ENCODE measurements at places on chromosomes 1 and 21. TPM values are rescaled to one million over a fixed set of nuclear protein-coding genes. Genes with fewer than 3 reads are reported as not detected.

RGS21 gene
- not detected for total RNA-seq

ERG gene
- total RNA-seq: not detected

DNA sequence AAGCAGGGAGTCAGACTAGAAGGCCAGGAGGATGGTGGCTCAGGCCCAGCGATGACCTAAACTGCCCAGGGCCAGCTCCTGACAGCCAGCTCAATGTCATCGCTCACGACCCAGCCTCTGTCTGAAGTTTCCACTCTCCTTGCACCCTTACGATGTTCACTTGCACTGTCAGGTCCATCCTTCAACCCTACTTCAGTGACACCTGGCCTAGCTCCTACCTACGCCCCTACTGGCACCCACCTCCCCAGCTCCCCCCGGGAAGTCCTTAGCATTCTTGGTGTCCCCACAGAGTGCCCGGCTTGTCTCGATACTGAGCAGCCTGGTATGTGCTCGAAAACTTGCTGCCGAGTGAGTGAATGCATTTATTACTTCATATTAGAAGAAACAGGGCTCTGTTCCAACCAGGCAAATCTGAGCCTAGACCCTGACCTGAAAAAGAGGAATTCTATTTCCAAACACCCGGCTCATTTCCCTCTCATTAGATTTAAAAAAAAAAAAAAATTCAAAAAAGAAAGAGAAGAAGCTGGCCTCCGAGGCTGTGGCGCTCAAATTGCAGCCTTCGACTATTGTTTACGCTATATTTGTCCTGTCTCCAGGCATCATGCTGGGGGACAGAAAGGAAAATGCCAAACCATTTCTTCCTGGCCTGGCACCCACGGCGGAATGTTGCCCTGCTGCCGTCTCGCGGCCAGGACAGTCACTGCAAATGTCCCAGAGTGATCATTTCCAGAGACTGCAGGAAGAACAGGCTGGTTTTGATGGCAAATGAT lies 29.8 kb upstream of the LRRC38 start:
- H3K36me3 ChIP-seq: no peaks in the 10 kb centered on the region
- no peaks in the 10 kb centered on the region for H3K4me1 ChIP-seq
- no peak for DNase-seq
- H3K27me3 ChIP-seq: peaks cover 23% of the 10 kb centered on the region

DNA sequence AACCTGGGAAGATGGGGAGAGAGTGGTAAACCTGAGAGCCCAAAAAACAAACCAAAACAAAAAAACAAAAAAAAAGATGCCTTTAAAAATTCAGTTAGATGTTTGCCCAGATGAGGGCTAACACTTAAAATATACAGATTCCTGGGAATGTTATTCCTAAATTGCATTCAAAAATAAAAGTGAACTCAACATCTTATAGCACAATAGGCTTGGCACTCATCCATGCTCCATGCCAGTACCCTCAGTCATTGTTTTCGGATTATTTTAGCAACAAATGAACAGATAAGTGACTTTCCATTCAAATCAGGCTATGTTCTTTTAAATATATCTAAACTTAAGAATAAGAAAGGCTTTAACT lies 3.7 kb downstream of the ATP1A1 start:
- no peak for DNase-seq
- H3K4me3 ChIP-seq: peak overlapping the region; percentile 75
- H3K27ac ChIP-seq: peak overlapping the region; percentile 83

GRCh38 chr1:213138892-213139291 lies 87.9 kb downstream of the RPS6KC1 start:
- no peak overlapping the region for H3K4me3 ChIP-seq
- no peaks in the 10 kb centered on the region for H3K36me3 ChIP-seq
- no peak overlapping the region for H3K27ac ChIP-seq
- no peak for DNase-seq
- no peaks in the 10 kb centered on the region for H3K4me1 ChIP-seq
- no peaks in the 10 kb centered on the region for H3K27me3 ChIP-seq

DNA sequence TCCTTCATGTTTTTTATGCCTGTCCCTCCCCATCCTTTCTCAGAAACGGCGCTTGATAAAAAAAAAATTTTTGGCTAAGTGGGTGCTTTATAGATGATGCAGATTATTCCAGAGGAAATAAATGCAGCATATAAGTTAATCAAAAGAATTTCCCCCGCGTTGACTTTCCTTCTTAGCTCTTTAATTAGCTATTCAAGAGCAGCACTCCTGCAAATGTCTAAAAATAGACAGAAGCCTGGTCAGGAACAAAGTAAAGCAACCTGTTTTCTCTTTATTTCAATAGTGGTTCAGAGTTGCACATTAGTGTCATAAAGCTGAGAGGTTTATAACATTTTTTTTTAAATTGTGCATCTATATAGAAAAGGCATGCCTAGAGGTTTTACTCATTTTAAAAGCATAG lies 439.5 kb upstream of the LRRC7 start:
- H3K4me1 ChIP-seq: no peaks in the 10 kb centered on the region
- H3K27me3 ChIP-seq: no peaks in the 10 kb centered on the region
- no peak overlapping the region for H3K4me3 ChIP-seq
- no peak overlapping the region for H3K27ac ChIP-seq

DNA sequence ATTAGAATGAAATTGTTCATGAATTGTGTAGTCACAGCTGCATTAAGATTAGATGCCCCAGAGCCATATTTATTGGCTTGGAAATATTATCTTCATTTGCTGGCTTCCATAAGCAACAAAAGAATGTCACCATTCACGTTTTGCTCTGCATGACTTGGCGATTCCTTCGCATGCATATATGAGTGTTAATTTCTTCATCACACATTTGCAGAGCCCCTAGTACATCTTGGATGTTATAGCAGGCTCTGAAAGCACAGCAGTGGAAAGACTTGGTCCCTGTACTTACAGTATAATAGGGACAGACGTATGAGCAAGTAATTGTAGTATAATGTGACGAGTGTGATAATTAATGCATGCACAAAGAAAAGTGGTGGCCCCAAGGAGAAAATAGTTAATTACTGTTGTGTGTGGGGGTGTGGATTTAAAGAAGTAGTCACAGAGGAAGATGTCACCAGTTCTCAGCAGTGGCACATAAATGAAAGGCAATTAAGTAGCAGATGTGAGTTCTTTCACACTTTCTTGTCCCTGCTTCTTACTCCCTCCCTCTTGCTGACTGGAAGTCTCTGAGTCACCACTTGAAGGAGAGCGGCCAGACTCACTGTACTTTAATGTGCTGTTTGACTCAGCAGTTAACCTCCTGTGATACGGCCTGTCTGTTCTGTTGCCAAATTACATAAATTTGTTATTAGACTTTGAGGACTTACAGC lies 21.0 kb downstream of the S100A10 start:
- H3K4me3 ChIP-seq: peak overlapping the region; percentile 53
- H3K27me3 ChIP-seq: no peaks in the 10 kb centered on the region
- H3K4me1 ChIP-seq: peaks cover 76% of the 10 kb centered on the region
- peak overlapping the region; percentile 98 for H3K27ac ChIP-seq
- no peaks in the 10 kb centered on the region for H3K36me3 ChIP-seq
- DNase-seq: peak; percentile 55

DNA sequence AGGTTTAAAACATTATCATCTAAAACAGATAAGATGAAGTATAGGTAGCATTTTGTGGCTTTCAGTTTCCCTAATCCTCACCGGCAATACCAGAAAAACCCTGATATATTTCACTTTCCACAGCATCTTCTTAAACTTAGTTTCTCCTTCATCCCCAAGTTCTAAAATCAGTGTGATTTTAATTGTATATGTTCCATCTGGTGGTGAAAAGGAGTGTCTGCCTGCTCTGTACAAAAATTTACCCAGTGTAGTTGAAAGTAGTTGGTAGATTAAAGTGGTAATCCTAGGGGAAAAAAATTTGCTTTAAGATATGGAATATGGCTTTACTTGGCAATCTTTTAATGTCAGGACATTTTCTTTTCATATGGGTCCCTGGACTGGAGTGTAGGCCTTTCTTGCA lies 74.3 kb downstream of the CEP350 start:
- H3K4me3 ChIP-seq: no peak overlapping the region
- H3K27me3 ChIP-seq: no peaks in the 10 kb centered on the region
- H3K4me1 ChIP-seq: no peaks in the 10 kb centered on the region
- no peak overlapping the region for H3K27ac ChIP-seq

DNA sequence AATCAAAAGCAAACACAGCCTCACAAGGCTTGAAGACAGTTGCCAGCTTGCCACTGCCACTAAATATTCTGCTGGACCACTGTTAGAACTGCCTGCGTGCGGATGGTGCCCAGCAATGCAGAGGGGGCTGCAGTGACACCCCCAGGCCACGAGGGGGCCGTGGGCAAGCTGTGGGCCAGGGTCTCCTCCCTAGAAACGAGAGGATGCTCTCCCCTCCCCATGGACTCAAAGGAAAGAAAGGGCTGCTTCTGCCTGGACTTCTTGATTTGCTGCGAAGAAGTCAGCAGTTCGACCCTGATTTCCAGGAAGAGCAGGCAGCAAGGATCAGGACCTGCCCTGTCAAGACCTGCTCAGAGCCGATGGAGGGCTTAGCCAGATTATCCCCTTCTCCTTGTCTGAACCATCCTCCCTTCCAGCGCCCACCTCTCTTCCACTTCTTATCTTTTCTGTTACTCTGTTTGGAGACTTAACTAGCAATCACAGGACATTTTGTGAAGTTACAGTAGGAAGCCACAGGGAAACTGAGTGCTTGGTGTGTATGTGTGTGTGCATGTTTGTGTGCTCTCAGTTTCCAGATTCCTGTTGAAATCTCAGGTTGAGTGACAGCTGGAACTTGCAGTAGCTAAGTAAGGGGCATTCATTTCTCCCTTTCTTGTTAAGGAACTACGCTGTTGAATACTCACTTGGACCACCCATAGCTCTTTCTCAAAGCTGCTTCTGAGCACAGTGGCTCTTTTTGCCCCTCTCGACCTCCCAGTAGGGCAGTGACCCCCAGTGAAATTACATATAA lies 2.7 kb downstream of the MAN1C1 start:
- no peaks in the 10 kb centered on the region for H3K36me3 ChIP-seq
- H3K4me1 ChIP-seq: peaks cover 11% of the 10 kb centered on the region
- no peaks in the 10 kb centered on the region for H3K27me3 ChIP-seq
- no peak overlapping the region for H3K4me3 ChIP-seq

- peaks cover 7% of the 10 kb centered on the region for H3K36me3 ChIP-seq
- no peak for DNase-seq
- peaks cover 44% of the 10 kb centered on the region for H3K4me1 ChIP-seq
- peak overlapping the region; percentile 96 for H3K27ac ChIP-seq
- H3K27me3 ChIP-seq: no peaks in the 10 kb centered on the region
These were observed 6.0 kb upstream of the ARHGEF2 start for GRCh38 chr1:155984341-155984740.

GRCh38 chr1:237799762-237800474 lies 90.8 kb downstream of the ZP4 start:
- H3K4me3 ChIP-seq: no peak overlapping the region
- H3K4me1 ChIP-seq: no peaks in the 10 kb centered on the region
- H3K27ac ChIP-seq: no peak overlapping the region
- H3K27me3 ChIP-seq: no peaks in the 10 kb centered on the region
- peak; percentile 42 for DNase-seq

GRCh38 chr1:101323535-101323934 lies 86.7 kb downstream of the S1PR1 start:
- DNase-seq: no peak
- H3K4me3 ChIP-seq: no peak overlapping the region
- H3K27ac ChIP-seq: no peak overlapping the region
- no peaks in the 10 kb centered on the region for H3K4me1 ChIP-seq
- peaks cover 33% of the 10 kb centered on the region for H3K27me3 ChIP-seq
- no peaks in the 10 kb centered on the region for H3K36me3 ChIP-seq

DNA sequence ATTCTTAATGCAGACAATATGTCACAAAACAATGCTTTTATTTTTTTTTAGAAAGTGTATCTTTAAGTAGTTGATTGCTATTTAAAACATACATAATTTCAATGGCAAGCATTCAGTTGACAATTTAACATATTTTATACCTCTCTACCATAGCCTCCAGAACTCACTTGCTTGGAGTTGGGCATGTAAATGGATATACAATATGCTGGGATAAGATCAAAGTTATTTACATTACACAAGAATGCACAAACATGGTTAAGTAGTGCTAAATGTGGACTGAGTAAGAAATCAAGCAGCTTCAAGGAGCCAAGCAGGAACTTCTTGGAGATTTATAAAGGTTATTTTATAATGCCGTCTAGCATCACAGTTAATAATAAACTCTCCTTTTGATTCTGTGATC lies 17.0 kb downstream of the CLCA4 start:
- DNase-seq: no peak
- H3K4me1 ChIP-seq: no peaks in the 10 kb centered on the region
- H3K36me3 ChIP-seq: no peaks in the 10 kb centered on the region
- no peak overlapping the region for H3K4me3 ChIP-seq
- no peaks in the 10 kb centered on the region for H3K27me3 ChIP-seq

- no peaks in the 10 kb centered on the region for H3K36me3 ChIP-seq
- H3K27me3 ChIP-seq: no peaks in the 10 kb centered on the region
These were observed 10.1 kb downstream of the CFAP45 start for GRCh38 chr1:159889821-159890252.

DNA sequence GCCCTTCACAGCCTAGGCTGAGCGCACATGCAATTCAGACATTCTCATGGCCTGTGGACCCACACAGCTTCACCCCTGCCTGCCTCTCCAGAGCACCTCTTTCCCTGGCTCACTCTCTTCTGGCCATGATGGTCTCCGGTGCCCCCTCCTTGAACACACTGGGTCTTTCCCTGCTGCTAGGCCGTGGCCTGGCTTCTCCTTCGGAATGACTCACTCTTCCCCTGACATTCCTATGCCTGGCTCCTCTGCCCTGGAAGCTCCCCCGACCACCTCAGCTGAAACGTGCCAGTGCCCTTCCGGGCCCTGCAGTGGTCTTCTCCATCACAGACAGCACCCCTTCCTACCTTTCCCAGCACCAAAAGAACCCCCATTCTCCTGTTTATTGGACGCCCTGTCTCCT lies 28.3 kb downstream of the EPHA8 start:
- no peaks in the 10 kb centered on the region for H3K4me1 ChIP-seq
- H3K27ac ChIP-seq: no peak overlapping the region
- no peak for DNase-seq
- no peak overlapping the region for H3K4me3 ChIP-seq
- peaks cover 88% of the 10 kb centered on the region for H3K27me3 ChIP-seq
- H3K36me3 ChIP-seq: no peaks in the 10 kb centered on the region

GRCh38 chr1:228861832-228862180 lies 126.5 kb downstream of the RHOU start:
- no peak overlapping the region for H3K27ac ChIP-seq
- H3K4me3 ChIP-seq: no peak overlapping the region
- no peaks in the 10 kb centered on the region for H3K4me1 ChIP-seq
- H3K36me3 ChIP-seq: no peaks in the 10 kb centered on the region
- no peak for DNase-seq

DNA sequence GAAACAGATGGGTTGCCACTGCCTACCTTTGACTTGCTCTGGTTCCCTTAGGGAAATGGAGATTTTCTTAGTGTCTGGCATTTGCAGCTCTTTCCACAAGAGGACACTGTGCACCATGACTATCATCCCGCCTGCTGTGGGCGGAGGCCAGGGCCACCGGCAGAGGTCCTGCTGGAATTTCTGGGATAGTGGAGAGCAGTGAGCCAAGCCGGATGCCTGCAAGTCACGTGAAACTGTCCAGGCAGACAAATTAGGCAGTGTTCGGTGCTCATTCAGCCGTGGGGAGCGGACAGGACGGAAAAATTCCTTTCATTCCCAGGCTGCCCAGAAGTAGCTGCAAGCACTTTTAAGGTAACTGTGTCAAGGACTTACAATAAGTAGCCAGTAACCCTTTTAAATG lies 43.4 kb downstream of the IGSF5 start:
- H3K4me3 ChIP-seq: no peak overlapping the region
- H3K27ac ChIP-seq: no peak overlapping the region
- no peaks in the 10 kb centered on the region for H3K36me3 ChIP-seq
- DNase-seq: peak; percentile 49
